ENCODE measurements at places on chromosomes 4 and X.

GRCh38 chr4:36328130-36328529 is 46.7 kb downstream of the DTHD1 start:
- DNase-seq: no peak

DNA sequence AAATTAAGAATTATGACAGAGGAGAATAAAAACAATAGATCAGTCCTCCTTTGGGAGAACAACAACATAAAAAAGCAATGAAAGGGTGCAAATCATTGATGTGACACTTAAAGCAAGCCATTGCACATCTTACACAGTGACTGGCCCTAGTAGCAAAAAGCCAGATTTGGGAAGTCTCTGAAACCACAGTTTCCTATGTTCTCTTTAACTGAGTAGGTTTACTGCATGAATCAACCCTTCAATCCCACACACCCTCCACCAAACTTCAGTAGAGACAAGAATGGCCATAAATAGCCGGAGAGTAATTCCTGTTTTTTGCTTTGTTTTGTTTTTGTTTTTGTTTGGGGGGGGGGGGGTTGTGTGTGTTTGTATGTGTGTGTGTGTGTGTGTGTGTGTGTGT is 180.8 kb downstream of the VEGFC start:
- DNase-seq: no peak

DNA sequence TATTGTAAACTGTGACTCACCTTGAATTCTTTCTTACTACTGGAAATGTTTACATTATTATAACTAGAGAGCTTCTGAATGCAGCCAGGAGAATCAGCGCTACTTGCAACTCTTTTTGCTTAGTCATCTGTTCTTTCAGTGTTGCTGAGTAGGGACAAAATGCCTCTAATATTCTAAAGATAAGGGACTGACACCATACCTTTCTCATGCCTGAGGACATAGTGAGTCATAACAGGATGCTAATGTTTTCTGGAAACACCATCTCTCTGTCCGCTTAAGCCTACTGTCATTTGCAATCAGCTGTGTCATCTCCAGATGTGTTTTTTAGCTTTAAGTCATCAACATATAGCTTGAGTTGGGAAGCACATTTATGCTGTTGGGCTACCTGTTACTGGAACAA is 108.3 kb downstream of the QRFPR start:
- DNase-seq: no peak

GRCh38 chr4:102217775-102218355 is 127.4 kb downstream of the SLC39A8 start:
- DNase-seq: no peak

DNA sequence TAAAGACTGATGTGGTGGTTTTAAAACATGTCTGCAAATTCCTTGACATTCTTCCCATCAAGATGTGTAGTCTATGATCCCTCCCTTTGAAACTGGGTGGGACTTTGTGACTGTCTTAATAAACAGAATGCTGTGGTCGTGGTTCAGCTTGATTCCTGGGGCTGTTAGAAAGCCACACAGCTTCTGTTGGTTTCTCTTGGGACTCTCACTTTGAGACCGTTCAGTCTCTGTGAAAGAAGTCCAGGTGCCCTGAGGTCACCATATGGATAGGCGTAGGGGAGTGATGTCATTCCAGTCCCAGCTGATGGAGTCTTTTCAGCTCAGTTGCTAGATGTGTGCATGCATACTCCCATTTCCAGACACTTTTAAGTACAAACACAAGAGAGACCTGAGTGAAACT is 216.6 kb downstream of the KDR start:
- DNase-seq: no peak

GRCh38 chr4:100780126-100780525 is 262.3 kb upstream of the EMCN start:
- DNase-seq: no peak

GRCh38 chr4:17385403-17385802 is 126.5 kb downstream of the QDPR start:
- DNase-seq: no peak

DNA sequence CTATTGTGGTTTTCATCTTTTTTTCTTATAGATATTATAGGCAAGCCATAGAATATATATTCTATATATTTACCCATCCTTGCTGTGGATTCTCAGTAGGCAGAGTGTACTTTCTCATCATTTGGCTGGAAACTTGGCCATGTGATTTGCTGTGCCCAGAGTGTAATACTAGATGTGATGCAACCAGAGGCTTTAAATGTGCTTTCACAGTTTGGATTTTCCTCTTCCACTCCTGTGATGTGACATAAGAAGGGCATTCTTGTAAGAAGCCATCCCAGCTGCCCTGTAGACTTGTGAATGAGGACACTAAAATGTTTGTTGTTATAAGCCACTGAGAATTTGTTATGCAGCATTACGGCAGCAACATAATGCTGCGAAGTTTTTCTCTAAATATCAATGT is 10.4 kb upstream of the HPGDS start:
- DNase-seq: no peak

DNA sequence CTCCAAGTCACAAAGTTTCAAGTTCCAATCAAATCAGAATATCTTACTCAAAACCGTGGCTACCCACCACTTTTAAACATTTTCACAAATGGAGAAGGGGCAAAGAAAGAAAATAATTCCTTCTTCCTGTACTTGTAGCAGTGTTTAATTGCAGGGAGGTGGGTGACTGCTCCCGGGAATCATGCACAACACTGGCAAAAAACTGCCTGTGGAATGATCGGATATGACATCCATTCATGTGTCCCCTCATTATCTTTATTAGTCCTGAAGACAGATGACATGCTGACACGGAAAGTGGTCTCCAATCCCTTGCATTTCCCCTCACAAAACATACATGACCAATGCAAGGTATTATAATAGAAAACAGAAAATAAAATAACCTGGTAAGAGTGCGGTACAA is 2.0 kb downstream of the TSPAN5 start:
- DNase-seq: no peak

DNA sequence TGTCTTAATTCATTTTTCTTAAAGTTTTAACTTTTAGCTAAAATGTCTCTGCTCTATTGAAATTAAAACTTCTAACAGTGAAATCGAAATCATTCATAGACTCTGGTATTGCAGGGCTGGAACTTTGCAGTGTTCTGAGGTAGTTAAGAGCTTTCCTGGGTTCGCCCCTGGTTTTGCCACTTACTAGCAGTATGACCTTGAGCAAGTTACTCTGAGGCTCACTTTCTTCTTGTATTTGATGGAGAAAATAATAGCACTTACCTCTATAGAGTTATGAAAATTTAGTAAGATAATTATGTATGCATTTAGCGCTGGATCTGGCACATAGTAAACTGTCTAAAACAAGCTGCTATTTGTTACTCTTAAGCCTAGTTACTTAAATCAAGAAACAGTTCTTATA is 1.7 kb downstream of the SLAIN2 start:
- no peak for DNase-seq

GRCh38 chr4:144754562-144755410 is 108.8 kb downstream of the HHIP start:
- no peak for DNase-seq

GRCh38 chrX:40189637-40190036 is 91.9 kb upstream of the BCOR start:
- no peak for DNase-seq

GRCh38 chr4:104591510-104591911 is 96.8 kb upstream of the CXXC4 start:
- no peak for DNase-seq

DNA sequence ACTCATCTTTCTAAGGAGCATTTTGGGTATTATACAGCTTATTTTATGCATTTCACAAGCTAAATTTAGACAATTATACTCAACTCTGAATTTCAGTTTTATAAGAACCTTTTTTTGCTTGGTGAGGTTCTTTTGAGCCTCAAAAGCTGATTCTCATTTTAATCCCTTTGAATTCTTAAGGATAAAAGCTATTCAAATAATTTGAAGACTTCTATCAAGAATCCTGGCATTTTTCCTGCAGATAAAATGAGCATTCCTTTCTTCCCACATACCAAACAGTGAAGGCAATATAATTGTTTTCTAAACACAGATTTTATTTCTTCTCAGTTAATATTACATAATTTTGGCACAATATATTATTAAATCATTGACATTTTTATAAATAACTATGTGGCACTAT is 118.4 kb upstream of the GPM6A start:
- no peak for DNase-seq

- DNase-seq: no peak
Measured at GRCh38 chr4:25908491-25908901, 5.5 kb upstream of the SMIM20 start.

- DNase-seq: no peak
Measured at GRCh38 chr4:5472160-5472591, 236.2 kb downstream of the EVC2 start.

DNA sequence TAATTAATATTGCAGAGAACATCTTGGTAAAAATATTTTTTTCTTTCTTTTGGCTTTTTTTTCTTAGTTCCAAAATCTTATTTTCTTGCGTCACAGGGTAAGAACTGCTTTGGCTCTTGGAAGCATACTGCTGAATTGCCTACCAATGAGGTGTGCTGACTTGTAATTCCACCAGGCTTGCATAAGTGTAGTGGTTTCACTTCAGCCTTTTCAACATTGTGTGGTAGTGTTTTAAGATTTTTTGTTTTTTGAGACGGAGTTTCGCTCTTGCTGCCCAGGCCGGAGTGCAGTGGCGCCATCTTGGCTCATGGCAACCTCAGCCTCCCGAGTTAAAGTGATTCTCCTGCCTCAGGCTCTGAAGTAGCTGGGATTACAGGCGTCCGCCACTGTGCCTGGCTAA is 42.4 kb downstream of the N4BP2 start:
- no peak for DNase-seq

- no peak for DNase-seq
Measured at GRCh38 chrX:64152857-64153256, 52.7 kb downstream of the AMER1 start.

GRCh38 chr4:27366104-27366823 is 505.6 kb downstream of the STIM2 start:
- no peak for DNase-seq

GRCh38 chr4:138053641-138054301 is 188.4 kb downstream of the SLC7A11 start:
- no peak for DNase-seq

- DNase-seq: no peak
Measured at GRCh38 chr4:148828291-148828690, 386.1 kb upstream of the NR3C2 start.

GRCh38 chr4:74408639-74409038 is 36.3 kb upstream of the AREG start:
- no peak for DNase-seq

DNA sequence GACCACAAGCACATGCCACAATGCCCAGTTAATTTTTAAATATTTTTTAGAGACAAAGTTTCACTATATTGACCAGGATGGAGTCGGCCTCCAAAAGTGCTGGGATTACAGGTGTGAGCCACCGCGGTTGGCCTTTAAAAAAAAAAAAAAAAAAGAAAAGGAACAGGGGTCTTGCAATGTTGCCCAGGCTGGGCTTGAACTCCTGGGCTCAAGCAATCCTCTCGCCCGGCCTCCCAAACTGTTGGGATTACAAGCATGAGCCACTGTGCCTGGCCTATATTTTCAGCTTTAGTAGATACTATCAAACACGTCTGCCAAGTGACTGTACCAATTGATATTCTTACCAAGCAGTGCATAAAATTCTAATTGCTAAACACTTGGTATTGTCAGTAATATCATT is 8.8 kb downstream of the UGDH start:
- DNase-seq: no peak

- DNase-seq: no peak
Measured at GRCh38 chr4:144962300-144962699, 135.7 kb downstream of the ANAPC10 start.

DNA sequence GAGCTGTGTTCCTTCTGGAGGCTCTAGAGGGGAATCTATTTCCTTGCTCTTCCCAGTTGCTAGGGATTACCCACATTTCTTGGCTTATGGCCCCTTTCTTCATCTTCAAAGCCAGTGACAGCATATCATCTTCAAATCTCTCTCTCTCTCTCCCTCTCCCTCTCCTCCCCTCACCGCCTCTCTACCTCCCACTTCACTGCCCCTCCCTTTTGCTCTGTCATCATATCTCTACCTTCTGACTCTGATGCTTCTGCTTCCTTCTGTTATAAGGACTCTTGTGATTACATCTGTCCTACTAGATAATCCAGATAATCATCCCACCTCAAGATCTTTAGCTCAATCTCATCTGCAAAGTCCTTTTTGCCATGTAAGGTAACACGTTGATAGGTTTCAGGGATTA is 93.1 kb upstream of the TEX13D start:
- no peak for DNase-seq

DNA sequence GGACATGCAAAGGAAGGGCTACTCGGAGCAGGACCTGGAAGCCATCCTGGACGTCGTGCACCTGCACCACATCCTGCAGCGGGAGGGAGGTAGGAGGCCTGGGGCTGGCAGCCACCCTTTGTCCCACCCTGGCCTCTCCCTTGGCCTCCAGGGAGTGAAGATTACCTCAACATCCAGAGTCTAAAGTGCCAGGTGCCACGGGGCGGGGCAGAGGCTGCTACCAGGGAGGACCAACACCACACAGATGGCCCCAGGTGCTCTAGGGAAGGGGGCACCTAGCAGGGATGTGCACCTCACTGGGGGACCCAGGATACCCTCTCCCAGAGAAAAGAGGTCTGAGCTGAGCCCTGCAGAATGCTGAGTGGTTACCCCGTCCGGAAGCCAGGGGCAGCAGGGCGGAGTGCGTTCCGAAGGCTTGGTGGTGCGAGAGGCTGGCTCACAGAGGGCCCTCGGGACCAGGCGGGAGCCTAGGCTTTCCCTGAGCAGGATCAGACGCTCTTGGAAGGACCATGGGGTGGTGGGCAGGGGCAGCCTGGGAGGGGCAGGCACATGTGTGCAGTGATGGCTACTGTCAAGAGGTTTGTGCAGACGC is 16.1 kb downstream of the ABCD1 start:
- no peak for DNase-seq

DNA sequence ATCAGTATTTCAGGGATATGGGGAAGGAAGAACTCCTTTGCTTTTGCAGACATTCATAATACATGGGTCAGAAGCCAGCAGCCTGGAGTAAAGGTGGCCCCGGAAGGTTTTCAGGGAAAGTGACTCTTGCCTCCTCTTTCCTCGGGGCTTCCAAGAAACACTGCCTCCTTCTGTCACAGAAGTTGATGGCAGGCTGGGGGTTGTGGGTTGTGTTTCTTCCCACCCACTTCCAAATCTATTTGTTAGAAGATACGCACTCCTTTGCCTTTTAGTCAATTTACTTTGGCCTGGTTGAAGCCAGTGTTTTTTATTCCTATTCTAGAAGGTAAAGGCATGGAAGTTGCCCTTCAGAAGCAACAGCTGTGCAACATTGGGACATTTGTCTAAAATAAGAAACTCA is 19.7 kb downstream of the KIT start:
- DNase-seq: no peak

GRCh38 chr4:189293459-189293858 is 647.2 kb upstream of the FRG1 start:
- DNase-seq: no peak

Measured in activated gamma-delta T cell (primary cell).